ENCODE measurements at places on chromosomes 12 and 14.

DNA sequence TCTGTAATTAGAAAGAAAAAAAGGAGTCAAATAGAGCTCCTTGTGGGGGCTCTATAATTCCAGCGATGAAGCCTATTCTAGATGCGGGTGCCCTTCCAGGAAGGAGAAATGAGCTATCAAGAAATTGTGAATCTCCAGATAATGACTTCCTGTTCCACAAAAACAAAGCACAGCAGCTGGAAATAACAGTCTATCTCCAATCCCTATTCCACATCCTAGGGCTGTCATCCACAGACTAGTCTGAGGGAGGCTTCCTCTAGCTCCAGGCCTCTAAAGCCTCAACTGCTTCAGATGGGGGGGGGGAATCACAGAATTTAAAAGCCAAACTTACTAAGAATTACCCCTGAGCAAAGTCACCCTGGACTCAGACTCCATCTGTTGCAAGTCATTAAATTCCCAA lies 77.4 kb upstream of the GTF2A1 start:
- DNase-seq = no peak

DNA sequence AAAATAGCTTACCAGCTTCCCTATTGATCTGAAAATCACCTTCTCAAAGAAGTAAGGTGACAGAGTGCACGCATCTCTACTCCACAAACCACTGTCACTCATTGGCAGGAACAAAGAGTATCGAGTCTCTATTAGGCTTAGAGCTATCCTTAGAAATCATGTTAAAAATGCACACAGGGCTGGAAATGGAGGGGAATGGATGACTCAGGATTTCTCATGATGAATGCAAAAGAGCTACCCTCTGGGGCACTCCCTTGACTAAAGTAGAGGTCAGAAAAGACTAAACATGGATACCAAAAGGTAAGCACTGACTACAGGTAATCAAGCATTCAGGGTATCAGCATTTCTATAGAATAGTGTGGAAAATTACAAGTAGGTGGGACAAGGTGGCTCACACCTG lies 96.1 kb upstream of the ANO4 start:
- DNase-seq = no peak

DNA sequence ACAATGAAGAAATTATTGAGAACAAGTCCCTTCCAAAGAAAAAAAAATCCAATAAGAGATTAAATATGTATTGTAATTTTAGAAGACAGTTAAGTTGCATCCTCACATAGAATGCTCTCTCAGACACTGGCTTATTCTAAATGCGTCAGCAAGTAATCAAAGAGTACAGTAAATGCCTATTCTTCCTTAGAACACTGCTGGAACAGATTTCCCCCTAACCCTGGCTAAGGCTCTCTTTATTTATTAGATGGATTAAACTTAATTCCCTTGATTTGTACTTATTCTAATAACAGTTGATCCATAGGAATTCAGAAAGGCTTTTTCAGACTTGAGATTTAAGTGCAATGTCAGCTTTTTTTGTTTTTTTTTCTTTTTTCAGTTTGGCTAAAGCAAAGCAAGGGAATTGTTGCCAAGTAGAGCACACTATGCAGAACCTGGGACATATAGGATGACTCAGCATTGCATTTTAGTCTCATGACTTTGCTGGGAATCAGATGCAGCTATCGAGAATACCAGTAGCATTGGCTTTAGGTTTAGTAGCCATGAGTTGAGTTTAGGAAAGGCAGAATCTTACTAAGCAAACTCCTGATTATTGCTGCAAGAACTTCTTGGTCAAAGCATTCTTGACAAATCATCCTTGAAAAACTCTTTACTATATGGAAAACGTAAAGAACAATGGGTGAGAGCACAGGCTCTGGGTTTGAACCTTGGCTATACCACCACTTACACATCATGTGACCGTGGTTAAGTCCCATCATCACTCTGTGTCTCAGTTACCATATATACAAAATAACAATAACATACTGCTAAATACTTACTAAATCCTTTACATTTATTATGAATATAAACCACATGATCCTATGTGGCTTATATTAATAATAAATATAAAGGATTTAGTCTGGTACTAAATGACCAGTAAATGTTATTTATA lies 26.7 kb downstream of the MED21 start:
- no peak for DNase-seq

DNA sequence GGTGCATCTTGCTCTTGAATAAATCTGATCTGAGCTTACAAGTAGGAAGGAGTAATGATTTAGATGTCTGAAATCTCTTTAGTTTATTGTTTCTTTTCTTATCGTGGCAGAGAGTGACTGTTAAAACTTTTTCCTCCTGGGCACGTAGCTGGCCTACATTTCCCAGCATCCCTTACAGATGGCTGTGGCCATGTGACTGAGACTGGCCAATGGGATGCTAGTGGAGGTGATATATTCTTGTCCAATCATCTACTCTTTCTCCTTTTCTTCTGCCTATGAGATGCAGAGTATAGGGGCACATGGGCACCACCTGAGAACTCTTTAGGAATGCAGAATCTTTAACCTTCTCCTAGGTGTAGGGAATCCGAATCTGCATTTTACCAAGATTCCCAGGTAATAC lies 237.3 kb downstream of the RGS6 start:
- no peak for DNase-seq

DNA sequence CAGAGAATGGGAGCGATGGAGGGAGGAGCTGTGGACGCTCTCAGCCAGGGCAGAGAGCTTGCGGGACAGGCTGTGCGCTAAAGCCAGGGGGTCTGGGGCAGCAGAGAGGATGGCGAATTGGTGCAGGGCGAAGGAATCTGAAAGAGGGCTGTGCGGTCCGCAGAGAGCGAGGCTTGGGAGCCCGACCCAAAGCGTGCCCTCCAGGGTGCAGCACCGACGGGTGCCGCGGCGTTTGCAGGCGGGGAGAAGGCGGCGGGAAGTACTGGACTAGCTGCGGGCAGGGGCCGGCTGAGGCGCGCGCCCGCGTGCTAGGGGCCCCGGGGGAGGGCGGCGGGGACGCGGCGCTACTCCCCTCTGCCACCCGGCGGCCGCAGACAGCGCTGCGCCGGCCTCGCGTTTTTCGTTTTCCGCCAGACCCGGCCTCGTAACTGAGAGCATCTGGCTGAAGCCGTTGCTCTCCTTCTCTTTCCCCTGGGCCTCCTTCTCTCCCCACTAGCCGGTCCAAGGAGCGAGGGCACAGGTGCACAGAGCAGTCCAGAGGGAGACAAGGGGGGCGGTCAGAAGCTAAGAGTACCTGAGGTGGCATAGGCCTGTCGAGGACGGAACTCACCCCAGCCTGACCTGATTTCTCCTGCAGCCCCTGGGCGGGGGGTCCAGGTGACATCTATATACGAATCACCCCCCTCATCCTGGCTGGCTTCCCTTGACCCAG lies 24.9 kb downstream of the SLC6A12 start:
- peak; percentile 41 for DNase-seq

DNA sequence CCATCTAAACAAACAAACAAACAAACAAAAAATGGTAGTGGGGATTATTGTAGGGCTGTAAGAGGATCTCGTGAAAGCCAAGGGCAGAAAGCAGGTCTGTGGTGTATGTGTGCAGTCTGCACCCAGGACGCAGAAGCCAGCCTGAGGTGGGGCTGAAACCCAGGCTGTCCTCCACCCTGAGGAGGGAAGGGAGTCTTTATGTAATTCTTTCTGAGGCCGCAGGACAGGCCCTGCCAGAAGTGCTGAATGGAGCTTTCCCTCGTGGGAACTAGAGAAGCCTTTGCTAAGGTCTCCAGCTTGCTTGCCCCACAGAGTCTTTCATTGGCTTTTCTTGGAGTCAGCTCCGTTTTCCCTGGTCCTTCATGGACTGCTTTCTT lies 27.7 kb downstream of the SLC17A8 start:
- DNase-seq = no peak

- DNase-seq = no peak
Observed at GRCh38 chr14:92103363-92103989, 2.9 kb downstream of the ATXN3 start.

GRCh38 chr14:54935100-54935499 lies 32.5 kb upstream of the GCH1 start:
- DNase-seq = no peak

GRCh38 chr14:73285979-73286378 lies 48.7 kb downstream of the PAPLN start:
- DNase-seq = no peak

GRCh38 chr14:103925316-103925715 lies 2.9 kb upstream of the TDRD9 start:
- DNase-seq = no peak

GRCh38 chr14:100504372-100505078 lies 82.7 kb downstream of the BEGAIN start:
- DNase-seq = no peak

DNA sequence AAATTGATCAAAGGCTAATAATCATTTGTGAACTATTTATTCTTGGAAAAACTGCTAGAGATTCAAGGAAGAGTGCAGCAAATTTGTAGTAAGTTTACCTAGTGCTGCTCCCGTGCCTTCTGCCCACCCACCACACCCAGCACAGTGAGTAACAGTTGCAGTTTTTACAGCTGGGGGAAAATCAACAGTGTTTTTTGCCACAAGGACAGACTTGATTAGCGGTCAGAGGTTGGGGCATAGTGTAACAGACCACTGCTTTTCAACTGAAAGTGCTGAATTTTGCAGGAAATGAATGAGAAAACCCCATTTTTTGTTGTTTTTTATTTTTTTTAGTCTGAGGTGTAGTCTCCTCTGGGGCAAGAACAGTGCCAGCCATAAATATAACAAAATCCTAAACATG lies 7.5 kb upstream of the KLRK1 start:
- DNase-seq = no peak

- no peak for DNase-seq
Observed at GRCh38 chr14:83478741-83479140, 1945.1 kb upstream of the SEL1L start.

- no peak for DNase-seq
Observed at GRCh38 chr14:36663404-36664321, 2.0 kb downstream of the PAX9 start.

DNA sequence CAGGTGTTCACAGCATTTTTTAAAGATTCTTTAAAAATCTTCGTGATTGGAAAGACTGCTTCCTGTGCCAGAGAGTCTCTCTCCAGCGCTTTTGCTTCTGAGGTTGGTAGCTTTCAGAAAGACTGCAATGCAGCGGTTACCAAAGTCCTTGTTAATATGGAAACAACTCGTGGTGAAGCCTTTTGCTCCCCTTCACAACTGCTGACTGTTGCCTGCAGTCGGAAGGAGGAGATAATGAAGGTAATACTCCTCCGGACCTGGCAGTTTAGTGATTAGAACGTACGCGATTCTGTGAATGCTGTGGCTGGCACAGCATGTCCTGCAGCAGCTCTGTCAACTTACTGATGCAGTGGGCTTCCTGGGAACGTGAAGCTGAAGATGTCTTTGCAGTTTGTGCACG lies 50.9 kb downstream of the TRAF3 start:
- no peak for DNase-seq

DNA sequence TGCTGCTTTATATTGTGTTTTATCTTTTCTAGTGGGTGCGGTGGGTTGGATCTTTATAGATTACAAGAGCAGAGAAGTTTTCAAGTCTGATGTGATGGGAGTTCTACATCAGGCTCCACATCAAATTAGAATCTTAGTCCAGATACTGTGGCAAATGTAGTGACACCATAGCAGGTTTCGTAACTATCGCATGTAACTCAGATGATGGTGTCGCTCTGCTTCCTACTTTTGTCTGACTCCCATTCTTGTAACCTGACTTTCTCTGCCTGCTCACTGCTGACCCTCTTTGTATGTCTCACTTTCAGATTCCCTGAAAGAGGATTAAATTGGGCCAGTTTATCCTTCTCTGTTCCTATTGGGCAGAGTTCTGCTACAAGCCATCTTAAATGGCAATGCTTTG lies 22.8 kb upstream of the FBXO34 start:
- DNase-seq = no peak

- no peak for DNase-seq
Observed at GRCh38 chr14:92510972-92511371, 2.6 kb upstream of the RIN3 start.

GRCh38 chr14:99277530-99277929 lies 5.5 kb upstream of the BCL11B start:
- no peak for DNase-seq

GRCh38 chr12:124007826-124008570 lies 35.0 kb downstream of the ZNF664 start:
- DNase-seq = no peak

GRCh38 chr12:41585784-41586183 lies 397.7 kb downstream of the PDZRN4 start:
- no peak for DNase-seq

DNA sequence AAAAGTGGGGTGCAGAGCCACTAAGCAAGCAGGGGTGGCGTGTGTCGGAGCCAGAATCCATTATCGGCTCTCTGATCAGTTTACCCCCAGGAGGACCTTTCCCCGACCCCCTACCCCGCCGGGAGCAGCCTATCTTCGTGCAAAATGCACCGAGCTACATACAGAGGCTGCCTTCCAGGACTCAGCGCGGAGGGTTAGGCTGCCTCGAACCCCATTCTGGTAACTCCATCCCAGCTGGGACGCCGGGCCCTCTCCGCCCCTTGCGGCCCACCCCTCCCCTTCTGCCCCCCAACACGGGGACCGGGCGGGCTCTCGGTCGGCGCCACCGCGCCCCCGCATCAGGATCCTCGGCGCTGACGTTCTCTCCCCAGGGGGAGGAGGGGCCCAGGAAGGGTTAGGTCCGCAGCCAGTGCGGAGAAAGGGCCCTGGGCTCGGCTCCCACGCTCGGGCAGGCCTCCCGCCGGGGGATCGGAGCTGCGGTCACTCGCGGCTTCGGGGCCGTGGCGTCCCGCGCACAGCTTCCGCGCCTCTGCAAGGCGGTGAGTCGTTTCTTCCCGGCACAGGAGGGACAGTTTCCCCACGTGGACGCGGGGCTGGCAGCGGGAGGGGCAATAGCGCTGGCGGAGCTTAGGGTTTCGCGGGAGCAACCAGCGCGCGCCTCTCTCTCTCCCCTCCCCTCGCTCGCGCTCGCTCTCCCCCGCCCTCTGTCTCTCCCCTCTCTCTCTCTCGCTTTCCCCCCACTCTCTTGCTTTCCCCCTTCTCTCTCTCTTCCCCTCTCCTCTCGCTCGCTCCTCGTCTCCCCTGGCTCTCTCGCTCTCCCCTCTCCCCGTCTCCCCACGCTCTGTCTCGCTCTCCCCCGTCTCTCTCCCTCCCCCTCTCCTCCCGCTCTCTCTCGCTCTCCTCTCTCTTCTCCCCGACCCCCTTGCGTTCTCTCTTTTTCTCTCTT lies 12.5 kb upstream of the MAP3K9 start:
- peak; percentile 51 for DNase-seq

GRCh38 chr14:72801836-72802587 lies 91.9 kb downstream of the DPF3 start:
- DNase-seq = no peak

All from stimulated activated CD4-positive, alpha-beta T cell treated with anti-CD3 and anti-CD28 coated beads, Interleukin-1b, Interleukin-23, amount 100 ng/mL, for 4 hours (primary cell).